Ecto neural progenitor cell (in vitro differentiated cells): ENCODE measurements at places on chromosomes 2 and 18.

DNA sequence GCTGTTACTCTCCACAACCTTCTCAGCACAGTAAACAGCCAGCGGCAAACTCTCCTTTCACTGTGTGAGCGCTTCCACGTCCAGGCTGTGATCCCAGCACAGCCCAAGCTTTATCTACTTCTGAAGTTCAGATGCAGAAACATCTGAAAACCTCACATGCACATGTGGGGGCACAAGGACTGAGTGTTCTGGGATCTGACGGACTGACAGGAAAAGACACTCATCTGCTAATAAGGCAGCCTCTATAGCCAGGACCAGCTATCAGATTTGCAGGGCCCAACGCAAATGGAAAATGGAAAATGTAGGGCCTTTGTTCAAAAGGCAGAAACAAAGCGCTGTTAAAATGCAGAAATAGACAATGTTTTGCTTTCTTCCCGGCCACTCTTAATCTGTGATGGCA is 133.8 kb upstream of the ARHGAP28 start:
- DNase-seq, result no peak

DNA sequence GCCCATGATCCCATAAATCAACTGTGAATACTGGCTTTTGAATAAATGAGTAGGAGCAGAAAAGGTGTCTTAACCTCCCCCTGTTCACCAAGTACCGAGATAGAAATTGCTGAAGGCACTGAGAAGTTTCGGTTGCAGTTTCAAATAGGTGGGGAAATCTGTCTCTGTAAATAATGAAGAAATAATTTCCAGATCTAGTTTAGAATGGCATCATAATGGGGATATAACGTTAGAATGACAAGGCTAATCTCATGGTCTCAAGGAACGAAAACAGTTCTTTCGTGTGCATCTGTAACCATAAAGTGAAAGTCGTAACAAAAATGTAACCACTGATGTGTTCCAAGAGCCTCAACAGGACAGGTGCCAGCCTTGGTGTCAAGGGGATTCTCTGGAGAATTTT is 49.9 kb upstream of the TMEM18 start:
- no peak for DNase-seq

GRCh38 chr2:60512062-60512622 is 41.3 kb downstream of the BCL11A start:
- DNase-seq, result no peak

- DNase-seq, result no peak
Observed at GRCh38 chr2:20091305-20091991, 40.0 kb upstream of the LAPTM4A start.

DNA sequence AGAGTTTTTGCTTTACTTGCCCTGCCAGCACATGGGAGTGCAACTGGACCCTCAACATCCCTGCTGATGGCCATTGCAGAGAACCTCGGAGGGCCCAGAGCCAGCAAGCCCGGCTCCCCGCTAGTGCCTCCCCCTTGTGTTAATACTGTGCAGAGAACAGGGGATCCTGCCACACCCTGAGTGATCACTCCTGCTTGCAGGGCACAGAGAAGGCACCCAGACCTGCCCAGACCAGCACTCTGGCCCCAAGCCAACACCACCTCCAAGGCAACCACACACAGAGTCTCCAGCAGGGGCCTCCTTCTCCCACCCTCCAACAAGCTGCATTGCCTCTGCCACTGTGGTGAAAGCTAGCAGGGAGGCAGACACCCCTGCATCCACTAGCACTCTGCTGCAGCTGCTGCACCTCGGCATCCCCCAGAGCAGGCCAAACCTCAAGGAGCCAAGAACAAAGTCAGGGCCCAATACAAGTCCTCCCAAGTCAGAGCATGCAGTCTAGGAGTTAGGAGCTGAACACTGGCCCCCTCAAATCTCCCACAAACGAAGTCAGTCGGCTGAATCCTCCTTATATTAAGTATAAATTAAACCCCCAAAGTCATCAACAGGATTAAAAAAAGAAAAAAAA is 157.7 kb downstream of the CCDC178 start:
- DNase-seq, result no peak

DNA sequence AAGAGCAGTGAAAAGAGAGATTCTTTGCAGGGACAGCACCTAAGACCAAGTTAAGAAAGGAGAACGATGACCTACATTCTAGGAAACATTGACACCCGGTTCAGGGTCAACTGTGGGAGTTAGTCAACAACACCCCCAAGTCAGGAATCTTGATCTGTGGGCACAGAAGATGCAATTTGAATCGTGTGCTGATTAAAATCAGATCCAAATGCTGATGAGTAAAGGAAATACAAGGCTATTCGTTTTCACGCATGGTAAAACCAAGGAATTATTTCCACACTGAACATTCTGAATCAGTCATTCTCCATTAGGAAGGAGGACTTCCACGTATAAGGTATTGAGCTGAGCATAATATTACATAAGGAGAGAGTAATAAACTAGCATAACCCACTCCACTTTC is 124.2 kb downstream of the COPS8 start:
- DNase-seq, result no peak

GRCh38 chr2:206875701-206876100 is 63.6 kb upstream of the CPO start:
- no peak for DNase-seq

- DNase-seq, result no peak
Observed at GRCh38 chr2:15504882-15505663, 56.1 kb downstream of the NBAS start.

GRCh38 chr18:2994603-2995432 is 18.1 kb downstream of the LPIN2 start:
- no peak for DNase-seq

DNA sequence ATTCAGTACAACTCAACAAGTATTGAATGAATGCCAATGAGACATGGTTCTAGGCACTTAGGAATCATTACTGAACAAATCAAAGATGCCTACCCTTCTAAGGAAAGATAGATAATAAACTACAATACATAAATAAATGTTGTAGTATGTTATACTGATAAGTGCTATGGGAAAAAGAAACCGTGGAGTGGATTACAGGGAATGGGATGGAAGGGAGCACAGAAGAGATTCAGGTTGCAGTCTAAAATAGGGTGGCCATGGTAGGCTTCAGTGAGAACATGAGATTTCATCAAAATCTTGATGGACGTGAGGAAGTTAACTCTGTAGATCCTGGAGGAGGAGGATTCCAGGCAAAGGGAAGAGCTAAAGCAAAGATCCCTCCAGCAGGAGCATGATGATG is 17.9 kb upstream of the CREB1 start:
- DNase-seq, result no peak

DNA sequence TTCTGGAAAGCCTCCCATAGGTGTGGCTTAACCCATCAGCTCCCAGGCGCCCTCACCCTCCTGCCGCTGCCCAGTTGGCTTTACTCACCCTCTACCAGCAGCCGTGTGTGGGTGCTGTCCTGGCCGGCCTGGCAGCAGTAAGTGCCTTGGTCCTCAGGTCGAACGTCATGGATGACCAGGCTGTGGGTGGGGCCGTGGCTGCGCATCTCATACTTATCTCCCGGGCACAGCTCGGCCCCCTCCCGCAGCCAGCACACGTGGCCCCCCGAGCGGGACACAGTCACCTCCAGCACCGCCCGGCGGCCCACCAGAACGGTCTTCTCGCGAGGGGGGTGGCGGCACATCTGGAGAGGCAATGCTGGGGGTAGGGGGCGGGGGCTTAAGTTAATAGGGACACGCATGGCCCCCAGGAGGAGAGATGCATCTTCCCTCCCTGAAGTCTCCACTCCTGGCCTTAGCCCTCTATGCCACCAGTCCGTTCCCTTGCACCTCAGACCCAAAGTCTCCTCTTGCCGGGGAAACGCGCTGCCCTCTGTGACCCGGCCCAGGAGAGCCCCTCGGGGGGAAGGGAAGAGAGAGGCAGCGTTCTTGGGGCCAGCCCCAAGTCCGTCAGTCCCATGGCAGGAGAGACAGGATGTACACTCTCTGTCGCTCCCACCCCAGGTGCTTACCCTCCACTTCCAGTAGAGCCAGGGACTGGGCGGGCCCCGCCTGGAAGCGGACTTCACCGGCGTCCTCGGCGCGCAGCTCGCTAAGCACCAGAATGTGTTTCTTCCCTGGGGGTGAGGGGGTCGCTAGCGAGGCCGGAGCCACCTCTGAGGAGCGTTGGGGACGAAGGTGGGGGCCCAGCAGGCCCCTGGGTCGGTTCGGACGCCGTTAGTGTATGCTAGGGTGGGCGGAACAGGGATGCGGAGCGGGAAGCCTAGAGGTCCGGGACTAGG is 7.9 kb downstream of the TMEM198 start:
- no peak for DNase-seq
